GM12891 (cell line): ENCODE measurements at places on chromosomes 4 and X.

DNA sequence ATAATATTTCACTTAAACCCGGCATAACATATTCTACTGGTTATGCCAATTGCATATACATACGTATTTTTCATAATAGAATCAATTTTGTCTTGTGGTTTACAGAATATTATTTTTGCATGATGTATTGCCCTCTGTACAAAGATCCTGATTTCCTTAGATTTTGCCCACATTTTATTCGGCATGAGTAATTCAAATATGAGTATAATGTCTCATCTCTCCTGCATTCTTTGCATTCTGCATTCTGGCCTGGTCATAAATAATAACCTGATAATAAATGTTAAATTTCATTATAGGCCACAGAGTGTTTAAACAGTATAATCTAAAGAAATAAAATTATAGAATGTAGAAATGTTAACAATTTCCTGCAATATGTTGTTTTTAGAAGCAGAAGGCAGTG lies 205.3 kb downstream of the TLL1 start:
- no peak for DNase-seq

GRCh38 chr4:7768736-7769135 lies 170.9 kb downstream of the AFAP1 start:
- DNase-seq, result no peak

- DNase-seq, result no peak
Measured at GRCh38 chr4:88610771-88611170, 18.5 kb downstream of the HERC3 start.

GRCh38 chr4:7873881-7874280 lies 65.8 kb downstream of the AFAP1 start:
- no peak for DNase-seq

- DNase-seq, result no peak
Measured at GRCh38 chrX:44162964-44163475, 180.5 kb downstream of the EFHC2 start.
